ENCODE measurements at places on chromosomes 13 and 19.
A peak's percentile ranks its signal among the peaks of the same experiment; 100 is the strongest.

GRCh38 chr13:24313439-24313838 lies 4.1 kb downstream of the C1QTNF9 start:
- DNase-seq: no peak

DNA sequence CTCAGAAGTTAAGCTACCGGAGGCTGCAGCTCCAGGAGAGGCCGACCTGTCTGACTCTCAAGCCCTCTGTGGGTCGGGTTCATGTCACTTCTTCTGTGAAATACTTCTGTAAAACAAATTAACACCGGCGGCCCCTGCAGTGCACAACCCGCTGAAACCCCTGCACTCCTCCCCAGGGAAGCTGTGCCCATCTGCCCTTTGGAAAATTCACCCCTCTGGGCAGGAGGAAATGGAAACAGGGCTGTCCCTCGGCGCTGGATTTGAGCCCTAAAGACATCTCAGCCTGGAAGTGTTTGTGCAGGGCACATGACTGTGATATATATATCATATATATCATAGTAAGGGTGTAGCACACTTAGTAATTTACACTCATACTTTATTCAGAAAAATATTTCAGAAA lies 415.3 kb downstream of the IRS2 start:
- no peak for DNase-seq

DNA sequence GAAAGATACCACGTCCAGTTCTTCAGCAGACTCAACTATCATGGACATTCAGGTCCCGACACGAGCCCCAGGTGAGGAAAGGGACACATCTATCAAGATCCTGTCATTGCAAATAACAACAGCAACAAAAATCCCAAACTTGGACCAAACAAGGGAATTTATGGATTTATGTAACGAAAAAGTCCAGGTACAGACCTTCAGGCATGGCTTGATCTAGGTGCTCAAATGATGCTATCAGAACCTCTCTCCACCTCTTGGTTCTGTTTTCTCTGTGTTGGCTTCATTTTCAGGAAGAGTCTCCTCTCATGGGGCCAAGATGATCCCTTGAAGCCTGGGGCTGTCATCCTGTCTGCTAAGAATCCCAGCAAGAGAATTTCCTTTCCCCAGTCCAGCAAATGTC lies 2.9 kb downstream of the FXYD5 start:
- no peak for DNase-seq

DNA sequence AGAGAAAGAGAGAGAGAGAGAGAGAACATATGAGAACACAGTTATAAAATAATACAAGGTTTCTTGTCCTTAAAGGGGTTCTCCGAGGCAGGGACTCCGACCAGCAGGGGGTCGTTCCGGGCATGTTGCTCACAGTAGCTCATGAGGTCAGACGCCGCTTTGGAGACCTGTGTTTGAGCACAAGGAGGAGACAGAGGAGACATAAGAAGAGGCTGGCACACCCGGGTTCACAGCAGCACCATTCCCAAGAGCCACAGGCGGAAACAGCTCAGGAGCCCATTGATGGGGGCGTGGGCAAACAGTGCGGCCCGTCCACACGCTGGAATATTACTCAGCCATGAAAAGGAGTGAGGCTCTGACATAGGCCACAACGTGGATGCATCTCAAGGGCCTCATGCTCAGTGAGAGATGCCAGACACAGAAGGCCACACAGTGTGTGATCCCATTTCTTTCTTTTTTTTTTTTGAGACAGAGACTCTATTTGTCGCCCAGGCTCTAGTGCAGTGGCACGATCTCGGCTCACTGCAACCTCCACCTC lies 39.1 kb downstream of the GADD45B start:
- DNase-seq: no peak

GRCh38 chr13:48431431-48431830 lies 18.5 kb upstream of the LPAR6 start:
- DNase-seq: no peak

DNA sequence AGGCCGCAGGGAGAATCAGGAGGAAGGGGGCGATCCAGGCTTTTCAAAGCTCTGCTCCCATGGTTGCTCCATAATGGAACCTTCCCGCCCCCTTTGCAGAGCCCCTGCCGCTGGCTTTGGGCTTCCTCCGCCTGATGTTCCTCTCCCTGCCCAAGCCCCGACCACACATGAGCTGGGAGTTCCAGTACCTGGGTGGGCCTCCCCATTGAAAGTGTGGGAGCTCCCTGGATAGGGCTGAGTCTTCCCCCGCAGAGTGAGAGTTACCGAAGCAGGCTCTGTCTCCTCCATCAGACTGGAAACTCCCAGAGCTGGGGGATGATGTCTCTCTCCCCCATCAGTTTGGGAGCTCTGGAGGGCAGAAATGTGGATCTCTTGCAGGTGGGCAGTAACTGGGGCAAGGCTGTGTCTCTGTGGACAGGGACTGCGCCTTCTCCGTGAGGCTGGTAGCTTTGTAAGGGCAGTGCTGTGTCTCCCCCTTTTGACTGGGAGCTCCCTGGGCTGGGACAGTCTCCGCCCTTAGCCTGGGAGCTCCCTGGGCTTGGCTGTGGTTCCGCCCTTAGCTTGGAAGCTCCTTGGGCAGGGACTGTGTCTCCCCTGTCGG lies 722 bp downstream of the DCAF15 start:
- DNase-seq: peak; percentile 43

DNA sequence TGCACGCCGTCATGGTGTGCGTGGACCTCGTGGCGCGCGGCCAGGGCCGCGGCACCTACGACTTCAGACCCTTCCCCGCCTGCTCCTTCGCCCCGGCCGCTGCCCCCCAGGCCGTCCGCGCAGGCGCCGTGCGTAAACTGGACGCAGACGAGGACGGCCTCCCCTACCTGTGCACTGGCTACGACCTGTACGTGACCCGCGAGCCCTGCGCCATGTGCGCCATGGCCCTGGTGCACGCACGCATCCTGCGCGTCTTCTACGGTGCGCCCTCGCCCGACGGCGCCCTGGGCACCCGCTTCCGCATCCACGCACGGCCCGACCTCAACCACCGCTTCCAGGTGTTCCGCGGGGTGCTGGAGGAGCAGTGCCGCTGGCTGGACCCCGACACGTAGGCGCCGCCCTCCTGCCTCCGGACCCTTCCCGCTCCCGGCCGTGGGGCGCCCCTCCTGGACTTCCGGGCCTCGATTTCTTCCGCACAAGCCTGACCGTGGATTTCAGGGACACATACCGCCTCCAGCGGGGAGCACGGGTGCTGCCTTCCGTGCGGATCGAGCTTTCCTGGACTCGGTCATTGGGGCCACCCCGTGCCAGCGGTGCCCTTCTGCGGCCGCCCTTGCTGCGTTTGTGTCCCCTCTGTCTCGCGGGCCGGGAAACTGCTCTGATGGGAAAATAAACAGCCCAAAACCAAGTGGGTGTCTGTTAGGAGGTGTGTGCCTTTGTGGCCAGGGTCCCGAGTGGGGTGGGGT lies 7.7 kb downstream of the ADAT3 start:
- DNase-seq: no peak

GRCh38 chr13:72218966-72219365 lies 352.0 kb upstream of the DACH1 start:
- no peak for DNase-seq

DNA sequence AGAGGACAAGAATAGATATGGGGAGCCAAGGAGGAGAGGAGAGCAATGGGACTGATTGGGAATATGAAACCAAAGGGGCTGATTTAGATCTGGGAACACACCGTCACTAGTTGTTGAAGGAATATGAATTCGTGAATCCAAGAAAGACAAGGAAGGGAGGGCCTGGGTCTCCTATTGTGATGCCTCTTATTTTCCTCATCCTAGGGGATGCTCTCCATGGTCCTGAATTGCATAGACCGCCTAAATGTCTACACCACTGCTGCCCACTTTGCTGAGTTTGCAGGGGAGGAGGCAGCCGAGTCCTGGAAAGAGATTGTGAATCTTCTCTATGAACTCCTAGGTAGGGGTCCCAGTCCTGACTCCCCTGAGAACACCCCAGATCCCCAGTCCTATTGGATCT lies 21.5 kb downstream of the RYR1 start:
- peak; percentile 39 for DNase-seq

DNA sequence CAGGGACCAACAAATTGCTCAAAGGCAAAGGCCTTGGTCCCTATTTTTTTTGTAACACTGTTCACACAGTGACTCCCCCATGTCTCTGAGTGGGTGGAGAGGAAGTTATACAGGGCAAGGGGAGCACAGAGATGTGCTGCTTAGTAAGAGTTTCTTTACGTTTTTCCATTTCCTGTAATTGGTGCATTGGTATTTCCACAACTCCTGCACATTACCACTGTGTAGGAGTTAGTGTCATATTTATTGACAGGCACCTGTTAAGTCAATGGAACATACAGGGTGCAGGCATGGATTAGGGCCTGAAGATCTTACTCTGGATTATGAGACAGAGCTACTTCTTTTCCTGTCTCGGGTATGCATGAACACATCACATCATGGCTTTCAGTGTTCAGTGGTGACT lies 45.2 kb downstream of the SOX21 start:
- DNase-seq: no peak

GRCh38 chr19:17605761-17606589 lies 50.5 kb downstream of the COLGALT1 start:
- DNase-seq: peak; percentile 82

GRCh38 chr19:52231154-52231910 lies 38.1 kb upstream of the ZNF766 start:
- DNase-seq: no peak

DNA sequence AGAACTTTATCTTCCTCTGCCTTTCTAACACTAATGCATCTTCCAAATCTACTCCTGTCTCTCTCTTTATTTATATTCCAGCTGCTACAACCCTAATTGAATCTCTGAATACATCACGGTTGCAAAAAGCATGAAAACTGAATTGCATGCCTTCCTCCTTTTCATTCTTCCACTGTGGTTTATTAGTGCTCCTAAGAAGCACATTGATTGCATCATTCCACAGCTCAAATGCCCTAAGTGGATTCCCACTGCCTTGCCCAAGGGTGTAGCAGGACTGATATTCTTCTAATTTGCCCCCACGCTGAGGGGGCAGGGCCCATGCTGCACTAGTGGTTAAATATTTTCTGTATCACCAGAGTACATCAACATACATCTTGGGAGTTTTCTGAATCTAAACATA lies 640.8 kb downstream of the EFNB2 start:
- DNase-seq: no peak

GRCh38 chr19:10517760-10518443 lies 655 bp upstream of the S1PR5 start:
- DNase-seq: no peak

DNA sequence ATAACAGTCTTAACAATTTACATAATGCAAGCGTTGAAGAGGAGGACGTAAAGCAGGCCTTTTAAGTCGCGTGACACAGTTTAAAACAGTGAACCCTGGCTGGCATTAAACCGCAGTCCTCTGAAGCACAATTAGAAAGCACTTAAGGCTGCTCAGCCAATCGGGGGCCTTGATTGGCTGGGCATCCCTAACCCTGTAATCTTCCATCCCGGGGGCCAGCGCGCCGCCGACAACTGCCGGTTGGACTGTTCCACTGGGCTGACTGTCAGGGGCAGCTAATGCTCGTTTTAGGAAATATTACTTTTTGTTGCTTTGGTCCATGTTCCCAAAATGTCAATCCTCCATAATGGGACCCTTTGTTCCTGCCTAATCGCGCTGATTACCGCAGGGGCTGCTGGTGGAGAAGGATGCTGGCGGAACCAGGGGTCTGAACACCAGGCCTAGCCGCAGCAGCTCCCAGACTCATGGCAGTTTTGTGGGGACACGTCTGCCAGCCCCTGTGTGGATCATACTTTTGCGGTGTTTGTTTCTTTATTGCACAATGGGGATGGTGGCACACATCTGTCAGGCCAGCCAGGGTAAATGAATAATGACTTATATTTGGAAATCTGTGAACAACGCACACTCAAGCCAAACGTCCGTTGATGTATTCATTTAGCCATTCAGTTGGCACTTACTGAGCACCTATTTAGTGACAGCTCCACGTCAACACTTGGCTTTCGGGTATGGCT lies 127.1 kb upstream of the SPACA7 start:
- DNase-seq: no peak

GRCh38 chr19:782185-782877 lies 14.9 kb upstream of the PTBP1 start:
- no peak for DNase-seq

GRCh38 chr19:40588110-40588854 lies 11.6 kb downstream of the SHKBP1 start:
- no peak for DNase-seq

GRCh38 chr19:34066007-34066643 lies 106.2 kb upstream of the LSM14A start:
- no peak for DNase-seq

DNA sequence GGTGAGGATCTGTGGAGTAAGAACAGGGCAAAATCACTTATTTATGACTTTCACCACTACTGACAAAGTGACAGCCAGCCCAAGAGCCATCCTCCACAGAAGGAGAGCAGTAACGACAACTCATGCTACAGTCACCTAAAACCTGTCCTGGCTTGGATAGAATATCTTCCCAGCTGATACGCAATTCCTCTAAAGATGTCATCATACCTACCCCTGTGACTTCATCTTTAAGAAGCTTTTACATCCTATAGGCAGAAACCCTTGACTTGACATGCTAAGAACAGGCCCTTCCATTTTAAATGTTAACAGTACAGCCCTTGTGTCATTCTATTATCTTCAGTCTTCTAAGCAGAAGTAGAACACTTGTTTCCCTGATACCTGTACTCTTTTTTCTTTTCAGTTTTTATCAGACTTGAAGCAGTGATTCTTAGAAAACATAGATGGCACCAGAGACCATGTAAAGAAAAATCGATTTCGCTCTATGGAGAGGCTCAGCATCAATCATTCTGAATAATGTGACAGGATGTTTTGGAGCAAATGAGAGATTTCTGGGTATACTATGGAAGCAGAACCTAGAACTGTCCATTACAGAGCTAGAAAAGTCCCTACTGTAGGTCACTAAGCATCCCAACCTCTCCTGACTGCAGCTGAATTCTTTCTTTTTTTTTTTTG lies 20.1 kb downstream of the STOML3 start:
- no peak for DNase-seq

DNA sequence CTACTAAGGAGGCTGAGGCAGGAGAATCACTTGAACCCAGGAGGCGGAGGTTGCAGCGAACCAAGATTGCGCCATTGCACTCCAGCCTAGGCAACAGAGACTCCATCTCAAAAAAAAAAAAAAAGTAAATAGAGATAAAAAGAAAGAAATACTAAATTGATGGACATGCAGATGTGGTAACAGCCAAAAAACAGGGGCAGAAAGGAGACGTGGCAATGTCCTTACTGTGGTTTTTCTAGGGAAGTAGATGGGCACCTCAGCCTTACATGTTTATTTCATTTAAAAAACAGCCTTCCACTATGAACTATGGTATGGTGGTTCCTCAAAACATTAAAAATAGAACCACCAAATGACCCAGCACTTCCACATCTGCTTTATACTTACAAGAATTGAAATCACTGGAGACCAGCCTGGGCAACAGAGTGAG lies 6.5 kb upstream of the EIF3G start:
- DNase-seq: no peak

- no peak for DNase-seq
These were observed 1445.3 kb upstream of the MIR17HG start for GRCh38 chr13:89902223-89902622.

GRCh38 chr13:95573221-95573620 lies 20.7 kb downstream of the CLDN10 start:
- no peak for DNase-seq

GRCh38 chr13:46839399-46839798 lies 42.4 kb upstream of the ESD start:
- DNase-seq: no peak

Data from RPMI8226 (cell line).